ENCODE measurements at places on chromosomes 4 and X.

DNA sequence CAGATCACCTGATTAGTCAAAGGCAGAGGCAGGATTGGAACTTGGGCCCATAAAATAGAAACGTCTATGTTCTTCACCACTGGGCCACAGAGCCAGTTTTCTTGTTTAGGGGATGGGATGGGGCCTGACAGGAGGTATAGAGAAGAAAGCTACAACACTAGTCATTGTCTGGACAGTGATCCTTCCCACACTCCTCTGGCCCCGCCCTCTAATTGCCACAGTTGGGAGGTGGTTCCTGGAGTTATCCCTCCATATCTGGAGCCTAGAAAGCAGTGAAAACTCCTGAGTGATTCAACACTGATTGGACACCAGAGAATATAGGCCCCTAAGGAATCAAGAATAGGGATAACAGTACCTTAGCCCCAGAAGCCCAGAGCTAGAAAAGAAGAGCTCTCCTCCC, 22.9 kb downstream of the RASL11B start:
- no peak for DNase-seq

DNA sequence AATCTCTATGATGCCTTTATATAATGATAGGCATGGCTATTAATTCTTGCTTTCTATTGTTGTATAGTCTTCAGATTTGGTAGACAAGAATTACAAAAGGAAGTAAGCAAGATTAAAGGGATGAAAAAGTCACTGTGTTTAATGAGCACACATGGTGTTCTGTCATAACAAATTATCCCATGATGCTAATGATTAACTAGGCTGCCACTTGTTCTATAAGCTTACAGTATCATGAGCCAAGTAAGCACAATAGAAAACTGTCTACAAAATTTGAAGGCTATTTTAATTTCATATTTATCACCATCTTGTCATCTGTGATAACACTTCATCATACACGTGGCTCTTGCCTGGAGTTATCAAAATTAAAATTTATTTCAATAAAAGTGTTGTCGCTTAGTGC, 466.7 kb downstream of the GASK1B start:
- no peak for DNase-seq

GRCh38 chr4:126221717-126222340, 907.1 kb downstream of the FAT4 start:
- DNase-seq: no peak

DNA sequence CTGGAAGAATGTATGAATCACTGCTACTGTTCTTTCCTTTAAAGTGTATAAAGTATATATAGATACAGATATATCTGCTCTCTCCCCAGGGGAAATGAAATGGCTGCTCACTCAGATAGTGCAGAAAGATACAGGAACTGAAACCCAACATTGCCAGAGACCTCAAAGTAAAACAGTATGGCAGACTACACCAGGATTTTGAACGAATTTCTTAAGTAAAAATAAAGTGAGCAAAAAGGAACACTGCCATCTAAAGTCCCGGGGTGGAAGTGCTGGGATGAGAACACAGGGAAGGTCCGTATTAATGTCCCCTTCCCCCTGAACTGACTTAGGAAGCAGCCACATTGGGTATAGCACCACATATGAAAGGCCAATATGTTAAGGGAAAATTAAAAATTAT, 93.4 kb downstream of the TMA16 start:
- no peak for DNase-seq

DNA sequence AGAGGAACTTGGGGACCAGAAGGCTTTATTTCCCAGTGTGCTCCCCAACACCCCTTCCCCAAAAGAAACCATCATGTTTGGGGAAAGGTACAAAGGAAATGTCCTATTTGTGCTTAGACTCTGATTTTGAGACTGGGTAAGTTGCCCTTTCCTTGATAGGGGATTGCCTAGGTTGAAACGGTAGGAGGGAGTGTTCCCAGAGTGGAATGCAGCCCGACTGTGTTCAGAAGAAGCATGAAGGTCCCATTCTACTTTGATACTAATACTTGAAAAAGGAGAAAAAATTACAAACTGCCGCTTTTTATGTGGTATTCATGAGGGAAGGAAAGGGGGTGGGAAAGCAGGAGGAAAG, 32.4 kb upstream of the TMEM131L start:
- no peak for DNase-seq

GRCh38 chr4:185587427-185588161, 52.3 kb upstream of the PDLIM3 start:
- no peak for DNase-seq

DNA sequence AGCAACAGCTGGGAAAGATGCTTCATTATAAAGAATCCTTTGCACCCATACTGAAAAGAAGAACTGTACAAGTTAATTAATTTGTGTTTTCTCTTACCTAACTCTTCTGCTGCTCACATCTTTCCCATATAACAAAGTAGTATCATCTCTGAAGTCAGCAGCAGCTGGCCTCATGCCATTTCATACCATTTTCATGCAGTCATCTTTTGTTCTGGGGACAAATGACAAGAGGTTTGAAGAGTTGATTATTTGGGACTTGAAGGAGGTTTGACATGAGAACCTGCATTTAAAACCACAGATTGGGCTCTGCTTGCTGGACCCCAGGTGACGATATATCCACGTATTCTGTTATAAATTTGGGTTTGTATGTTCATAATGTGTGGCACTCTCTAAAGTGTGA, 430.3 kb downstream of the SPRY1 start:
- no peak for DNase-seq

DNA sequence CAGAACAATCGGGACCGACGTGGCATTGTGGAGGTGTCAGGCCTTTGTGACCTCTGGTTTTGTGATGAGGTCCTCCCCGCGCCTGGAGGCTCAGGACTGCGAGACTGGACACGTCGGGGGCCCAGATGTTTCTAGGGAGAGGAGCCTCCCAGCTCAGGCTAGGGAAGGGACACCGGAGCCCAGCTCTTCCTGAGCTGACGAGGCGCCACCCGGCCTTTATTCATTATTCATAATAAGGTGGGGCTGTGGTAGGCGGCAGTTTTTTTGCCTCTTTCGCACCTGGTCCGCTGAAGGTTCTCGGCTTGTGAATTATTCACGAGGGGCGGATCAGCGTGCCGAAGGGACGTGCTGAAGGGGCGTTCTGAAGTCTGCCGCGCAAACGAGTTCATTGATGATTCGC, 2.3 kb upstream of the UBA1 start:
- DNase-seq: no peak

- no peak for DNase-seq
Observed at GRCh38 chr4:153438916-153439756, 27.0 kb upstream of the TMEM131L start.

- DNase-seq: no peak
Observed at GRCh38 chr4:54218736-54219135, 10.4 kb upstream of the PDGFRA start.

DNA sequence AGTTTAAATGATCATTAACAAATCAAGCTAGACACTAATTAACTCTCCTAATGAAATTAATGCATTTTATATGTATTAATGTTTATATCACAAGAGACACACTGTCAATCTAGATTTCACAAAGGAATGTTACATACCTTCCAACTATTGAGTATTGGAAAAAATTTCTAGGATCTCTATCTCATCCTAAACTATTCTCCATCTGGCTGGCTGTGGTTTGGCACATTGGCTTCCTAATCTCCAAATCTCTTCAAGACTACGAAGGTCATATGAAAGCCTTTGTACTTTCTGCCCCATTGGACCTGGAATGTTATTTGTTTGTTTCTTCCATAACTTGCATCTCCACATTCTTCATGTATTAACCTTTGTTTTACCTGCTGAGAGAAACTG, 1160.0 kb downstream of the ADGRL3 start:
- no peak for DNase-seq

DNA sequence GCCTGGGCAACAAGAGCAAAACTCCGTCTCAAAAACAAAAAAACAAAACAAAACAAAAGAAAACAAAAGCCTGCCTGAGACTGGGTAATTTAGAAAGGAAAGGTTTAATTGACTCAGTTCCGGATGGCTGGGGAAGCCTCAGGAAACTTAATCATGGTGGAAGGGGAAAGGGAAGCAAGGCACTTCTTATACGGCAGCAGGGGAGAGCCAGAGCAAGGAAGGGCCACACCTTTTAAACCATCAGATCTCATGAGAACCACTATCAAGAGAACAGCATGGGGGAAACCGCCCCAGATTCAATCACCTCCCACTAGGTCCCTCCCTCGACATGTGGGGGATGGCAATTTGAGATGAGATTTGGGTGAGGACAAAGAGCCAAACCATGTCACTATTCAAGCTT, 122.2 kb downstream of the UBE2K start:
- DNase-seq: no peak

GRCh38 chr4:140693562-140693961, 62.6 kb downstream of the TBC1D9 start:
- DNase-seq: no peak

DNA sequence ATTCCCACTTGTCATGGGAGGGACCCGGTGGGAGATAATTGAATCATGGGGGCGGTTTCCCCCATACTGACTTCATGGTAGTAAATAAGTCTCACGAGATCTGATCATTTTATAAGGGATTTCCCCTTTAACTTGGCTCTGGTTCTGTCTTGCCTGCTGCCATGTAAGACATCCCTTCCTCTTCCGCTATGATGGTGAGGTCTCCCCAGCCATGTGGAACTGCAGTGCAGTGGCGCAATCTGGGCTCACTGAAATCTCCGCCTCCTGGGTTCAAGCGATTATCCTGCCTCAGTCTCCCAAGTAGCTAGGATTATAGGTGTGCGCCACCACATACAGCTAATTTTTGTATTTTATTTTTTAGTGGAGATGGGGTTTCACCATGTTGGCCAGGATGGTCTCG, 2.9 kb downstream of the HPGDS start:
- DNase-seq: no peak

- no peak for DNase-seq
Observed at GRCh38 chr4:76125816-76126215, 22.4 kb downstream of the NUP54 start.

Data from NCI-H1694 treated with DMSO at 0.1 percent for 48 hours (cell line).